Sigmoid colon (tissue), 7 donors: ENCODE measurements at places on chromosomes 2 and 18. TPM values are rescaled to one million over a fixed set of nuclear protein-coding genes. Genes with fewer than 3 reads are reported as not detected.

- DNase-seq, result no peak
Observed at GRCh38 chr2:112092286-112093041, 37.4 kb downstream of the TMEM87B start.

DNA sequence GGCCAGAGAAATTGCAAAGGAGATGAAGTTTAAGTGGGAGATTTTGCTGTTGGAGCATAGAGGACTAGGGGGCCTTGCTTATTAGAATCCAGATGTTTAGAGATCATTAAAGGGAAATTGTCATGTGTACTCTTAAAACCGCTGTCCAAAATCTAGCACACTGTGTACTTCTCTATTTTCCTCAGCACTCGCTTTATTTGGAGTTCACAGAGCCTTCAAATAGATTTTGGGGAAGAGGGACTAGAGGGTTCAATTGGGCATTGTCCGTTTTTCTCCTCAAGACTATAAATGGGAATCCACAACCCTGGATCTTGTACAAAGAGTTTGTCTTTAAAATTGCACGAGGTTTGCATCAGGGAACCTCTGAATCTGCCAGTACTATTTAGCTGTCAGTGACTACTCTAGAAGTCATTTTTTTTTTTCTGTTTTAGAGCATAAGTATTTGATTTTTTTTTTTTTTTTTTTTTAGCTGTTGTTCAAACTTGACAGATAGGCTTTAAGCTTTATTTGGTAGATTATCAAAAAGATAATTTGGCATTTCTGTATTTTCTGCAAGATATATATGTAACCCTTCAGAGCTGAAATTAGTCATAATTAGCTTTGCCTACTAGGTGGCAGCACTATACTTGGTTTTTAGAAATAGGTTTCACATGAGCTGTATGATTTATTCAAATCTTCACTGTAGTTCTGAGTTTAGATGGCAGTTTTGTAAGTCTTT, 14.2 kb downstream of the PMS1 start:
- no peak for DNase-seq

The NMS gene
- not detected for total RNA-seq

- no peak for DNase-seq
Observed at GRCh38 chr2:29509878-29510277, 394.7 kb downstream of the CLIP4 start.

DNA sequence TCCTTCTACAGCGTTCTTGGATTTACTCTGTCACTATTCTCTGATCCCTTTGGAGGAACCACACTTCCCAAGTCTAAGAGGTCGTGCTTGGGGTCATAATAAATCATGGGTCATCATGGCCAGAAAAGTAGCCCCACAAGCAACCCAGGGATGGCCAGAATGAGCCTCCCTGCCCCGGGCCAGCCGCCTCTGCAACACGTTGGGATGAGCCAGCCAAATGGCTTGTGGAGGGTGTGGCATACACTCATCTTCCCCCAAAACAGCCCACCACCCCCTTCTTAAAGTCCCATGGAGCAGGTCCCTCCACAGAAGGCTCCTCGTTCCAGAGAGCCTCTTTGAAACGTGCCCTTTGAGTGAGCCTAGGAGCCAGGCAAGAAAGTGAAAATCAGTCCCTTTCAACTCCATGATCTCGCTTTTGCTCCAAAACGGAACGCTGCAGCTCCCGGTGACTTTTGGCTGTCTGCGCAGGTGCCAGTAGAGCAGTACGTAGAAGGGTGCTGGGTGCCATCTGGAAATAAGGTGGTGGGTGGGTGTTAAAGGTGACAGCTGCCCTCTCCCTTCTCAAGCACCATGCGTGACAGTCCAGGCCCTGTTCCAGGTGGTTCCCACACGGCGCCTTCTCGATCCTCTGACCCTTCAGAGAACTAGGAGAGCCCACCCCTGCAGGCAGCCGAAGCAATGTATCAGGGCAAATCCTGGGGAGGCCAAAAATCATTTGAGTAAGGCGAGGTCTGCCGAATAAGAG, 48.5 kb upstream of the FOSL2 start:
- no peak for DNase-seq

GRCh38 chr18:22349317-22349898, 68.3 kb downstream of the CTAGE1 start:
- no peak for DNase-seq

DNA sequence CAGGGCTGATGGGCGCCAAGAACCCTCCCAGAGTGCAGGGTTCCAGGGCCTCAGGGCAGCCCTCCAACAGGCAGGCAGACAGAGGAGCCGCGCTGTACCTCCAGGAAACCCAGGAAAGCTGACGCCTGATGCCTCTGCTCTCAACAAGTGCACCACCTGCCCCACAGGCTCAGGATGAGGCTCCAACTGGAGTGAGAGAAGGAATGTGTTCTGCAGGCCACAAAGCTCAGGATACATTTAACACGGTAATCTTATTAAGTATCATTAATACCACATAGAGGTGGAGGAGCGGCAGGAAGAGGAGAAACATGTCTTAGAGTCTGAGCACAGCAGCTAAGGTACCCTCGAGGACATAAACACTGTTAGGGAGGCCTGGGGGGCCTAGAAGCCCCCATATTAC, 155.9 kb upstream of the CAPN13 start:
- DNase-seq, result no peak

DNA sequence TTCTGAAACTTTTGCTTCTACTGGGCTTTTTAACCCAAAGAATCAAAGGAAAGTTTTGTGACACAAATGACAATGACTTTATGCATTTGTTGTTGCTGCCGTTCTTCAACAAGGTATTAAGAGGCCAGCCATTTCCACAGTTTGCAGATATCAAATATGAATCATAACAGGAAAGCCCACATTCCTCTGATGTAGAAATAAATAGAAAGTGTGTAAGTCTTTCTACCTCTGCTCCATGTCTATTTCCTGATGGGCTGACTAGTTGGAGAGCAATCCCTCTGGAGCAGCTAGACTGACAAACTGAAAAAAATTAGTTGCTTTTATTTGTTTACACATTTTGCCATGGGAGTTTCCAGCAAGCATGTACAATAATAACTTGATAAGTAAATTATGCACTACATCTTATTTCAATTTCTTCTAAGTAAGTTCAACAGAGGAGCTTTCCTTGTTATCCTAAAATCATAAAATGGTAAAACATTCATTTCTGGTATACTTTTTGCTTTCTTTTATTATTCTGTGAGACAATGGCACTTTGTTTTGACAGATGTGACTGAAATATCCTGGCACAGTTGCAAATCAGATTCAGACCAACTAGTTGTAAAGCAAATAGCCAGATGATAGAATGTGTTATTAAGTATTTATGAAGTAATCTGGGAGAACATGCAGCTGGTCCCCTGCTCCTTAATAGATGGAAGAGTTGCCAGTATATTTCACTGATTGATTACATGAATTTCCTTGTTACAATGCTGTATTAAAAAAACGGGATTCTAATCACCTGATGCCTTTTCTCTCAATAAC, 266.7 kb downstream of the METTL4 start:
- DNase-seq, result no peak
